ENCODE measurements at places on chromosomes 5 and 9.

DNA sequence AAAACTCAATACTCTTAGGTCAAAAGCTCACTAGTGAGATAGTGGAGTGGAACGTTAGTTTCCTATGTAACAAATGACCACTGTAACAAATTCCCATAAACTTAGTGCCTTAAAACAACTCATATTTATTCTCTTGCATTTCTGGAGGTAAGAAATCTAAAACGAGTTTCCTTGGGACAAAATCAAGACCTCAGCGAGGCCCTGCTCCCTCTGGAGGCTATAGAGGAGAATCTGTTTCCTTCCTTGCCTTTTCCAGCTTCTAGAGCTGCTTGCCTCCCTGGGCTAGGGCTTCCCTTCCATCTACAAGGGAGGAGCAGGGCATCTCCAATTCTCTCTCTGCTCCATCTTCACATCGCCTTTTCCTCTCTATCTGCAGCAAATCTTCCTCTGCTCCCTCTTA, 32.0 kb downstream of the SEMA5A start:
- no peak for DNase-seq

GRCh38 chr9:20557890-20558565, 64.3 kb downstream of the MLLT3 start:
- DNase-seq: no peak

DNA sequence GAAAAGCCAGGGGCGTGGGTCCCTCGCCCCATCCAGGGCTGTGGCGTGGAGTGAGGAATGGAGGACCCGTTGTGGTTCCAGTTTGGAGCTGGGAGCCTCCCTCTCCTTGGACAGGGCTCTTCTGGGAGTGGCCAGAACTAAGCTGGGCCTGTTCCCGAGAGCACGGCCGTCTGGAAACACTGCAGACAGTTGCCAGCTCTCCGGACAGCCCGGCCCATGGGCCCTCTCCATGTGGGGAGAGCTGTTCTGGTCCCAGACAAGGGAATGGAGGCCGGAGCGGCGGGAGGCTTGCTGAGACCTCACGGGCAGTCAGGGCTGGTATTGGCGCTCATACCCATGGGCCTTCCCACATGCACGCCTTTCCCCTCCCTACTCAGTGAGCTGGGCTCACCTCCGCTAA, 45.2 kb upstream of the FCN2 start:
- DNase-seq: no peak

DNA sequence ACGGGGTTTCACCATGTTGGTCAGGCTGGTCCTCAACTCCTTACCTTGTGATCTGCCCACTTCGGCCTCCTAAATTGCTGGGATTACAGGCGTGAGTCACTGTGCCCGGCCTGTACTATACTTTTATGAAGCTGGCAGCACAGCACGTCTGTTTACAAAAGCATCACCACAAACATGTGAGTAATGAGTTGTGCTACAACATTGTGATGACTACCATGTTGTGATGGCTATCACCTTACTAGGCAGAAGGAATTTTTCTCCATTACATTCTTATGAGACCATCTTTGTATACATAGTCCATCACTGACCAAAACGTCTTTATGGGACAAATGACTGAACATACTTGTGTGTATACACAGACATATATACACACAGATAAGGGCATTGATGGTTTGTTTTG, 1019.0 kb downstream of the CDH18 start:
- no peak for DNase-seq

DNA sequence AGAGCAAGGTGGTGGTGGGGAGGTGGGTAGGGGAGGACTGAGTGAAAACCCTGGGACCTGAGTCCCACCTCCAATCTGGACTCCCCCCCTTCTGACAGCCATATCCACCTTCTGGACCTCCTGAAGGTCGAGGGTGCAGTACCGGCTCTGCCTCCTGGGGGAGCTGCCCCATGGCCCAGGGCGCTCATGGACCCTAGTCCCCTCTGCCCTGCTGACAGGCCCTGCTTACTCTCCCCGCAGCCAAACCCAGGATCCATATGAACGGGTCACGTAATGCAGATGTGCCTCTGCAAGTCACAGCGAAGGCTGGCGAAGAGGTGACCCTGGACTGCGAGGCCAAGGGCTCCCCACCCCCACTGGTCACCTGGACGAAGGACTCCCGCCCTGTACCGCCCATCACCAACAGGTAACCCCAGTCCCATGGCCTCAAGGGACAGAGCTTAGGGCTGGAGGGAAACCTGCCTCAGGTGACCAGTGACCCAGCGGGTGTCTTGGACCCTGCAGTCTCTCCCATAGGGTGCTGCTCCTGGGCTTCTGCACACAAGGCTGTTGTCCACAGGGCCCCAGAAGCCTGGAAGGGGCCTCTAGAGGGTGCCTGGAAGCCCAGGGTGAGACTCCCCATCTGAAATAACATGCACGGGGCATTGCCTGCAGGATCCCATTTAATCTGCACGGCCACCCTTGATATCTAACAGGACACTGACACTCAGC, 61.7 kb downstream of the HMCN2 start:
- DNase-seq: no peak

DNA sequence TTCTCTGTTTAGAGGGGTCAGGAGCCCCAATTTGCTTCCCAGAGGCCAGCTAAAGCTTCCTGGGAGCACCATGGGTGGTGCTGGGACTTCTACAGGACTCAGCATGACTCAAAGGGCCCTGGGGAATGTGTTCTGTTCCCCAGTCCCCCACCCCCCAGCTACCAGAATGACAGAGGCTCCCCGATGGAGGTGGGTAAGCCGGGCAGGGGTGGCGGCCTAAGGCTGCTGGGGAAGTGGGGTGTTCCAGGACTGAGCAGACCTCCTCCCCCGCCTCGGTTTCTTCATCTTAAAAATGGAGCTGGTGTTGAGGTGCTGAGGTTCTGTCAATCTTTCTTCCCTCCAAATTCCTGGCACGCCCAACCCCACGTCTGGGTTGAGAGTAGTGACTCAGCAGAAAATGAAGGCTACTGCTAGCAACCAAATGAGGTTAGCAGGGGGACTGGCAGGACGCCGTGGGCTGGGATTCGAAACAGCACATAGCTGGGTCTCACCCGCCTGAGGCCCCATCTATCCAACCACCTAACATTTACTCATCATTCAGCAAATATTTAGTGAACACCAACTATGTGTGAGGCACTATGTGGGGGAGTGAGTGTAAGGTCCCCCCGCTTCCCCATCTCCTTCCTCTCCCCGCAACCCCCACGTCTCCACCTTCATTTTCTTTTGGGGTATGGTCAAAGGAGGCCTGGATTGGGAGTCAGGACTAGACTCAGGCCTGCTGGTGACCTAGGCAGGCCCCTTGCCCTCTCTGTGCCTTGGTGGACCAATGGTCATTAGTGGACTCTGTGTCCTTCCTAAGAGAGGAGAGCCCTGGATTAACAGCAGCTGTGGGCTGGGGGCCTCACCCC, 50.2 kb downstream of the C9orf50 start:
- DNase-seq: peak; percentile 94

All from fibroblast of skin of left biceps (primary cell).